ENCODE measurements at places on chromosomes 7 and 10. TPM values are rescaled to one million over a fixed set of nuclear protein-coding genes. Genes with fewer than 3 reads are reported as not detected.

The SPDYE1 gene
- not detected for total RNA-seq

The PSMC2 gene
- total RNA-seq: 102 TPM

The MYL10 gene
- total RNA-seq: not detected

The CNPY1 gene
- total RNA-seq: 0.46 TPM

The GFRA1 gene
- total RNA-seq: 42.7 TPM

The BLNK gene
- total RNA-seq: 0.23 TPM

The PIP gene
- total RNA-seq: not detected

The SFTPA2 gene
- total RNA-seq: not detected

The GNGT1 gene
- total RNA-seq: not detected

The TAS2R16 gene
- not detected for total RNA-seq

The COL1A2 gene
- total RNA-seq: 116 TPM

The EN2 gene
- 0.23 TPM for total RNA-seq
